ENCODE measurements at places on chromosomes 7 and 10.

DNA sequence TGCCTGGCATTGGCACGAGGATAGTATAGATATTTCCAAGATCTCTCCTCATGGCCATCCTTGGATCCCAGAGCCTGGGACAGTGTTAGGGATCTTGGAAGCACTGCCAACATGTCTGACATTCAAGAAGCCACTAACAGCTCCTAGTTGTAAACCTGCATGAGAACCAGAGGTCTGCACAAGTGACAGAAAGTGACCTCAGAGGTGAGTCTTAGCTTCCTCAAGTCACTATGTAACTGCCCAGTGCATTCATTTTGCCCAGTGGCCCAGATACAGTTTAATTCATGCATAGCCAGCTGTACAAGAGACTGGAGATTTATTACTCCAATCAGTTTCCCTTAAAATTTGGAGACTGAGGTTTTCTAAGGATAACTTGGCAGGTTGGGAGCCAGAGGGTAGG is 16.7 kb downstream of the SUGCT start:
- no peak for DNase-seq

- DNase-seq: no peak
Observed at GRCh38 chr7:139153832-139154231, 44.3 kb upstream of the ZC3HAV1 start.

DNA sequence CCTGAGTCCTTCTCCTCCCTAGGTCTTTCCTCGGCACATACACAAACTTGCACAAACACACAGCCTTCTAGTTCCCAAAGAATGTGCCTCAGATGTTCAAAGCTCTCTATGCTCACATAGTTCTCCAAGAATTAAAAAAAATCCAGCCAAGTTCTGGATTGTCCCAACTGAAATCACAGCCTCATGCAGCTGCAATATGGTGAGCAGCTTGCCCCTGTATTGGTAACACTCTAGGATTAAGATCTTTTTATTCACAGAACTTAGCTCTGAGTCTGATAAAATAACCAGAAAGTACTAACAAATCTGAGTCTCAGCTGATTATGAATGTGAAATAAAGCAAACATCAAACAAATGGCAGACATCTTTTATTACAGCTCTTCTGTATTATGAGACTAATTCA is 604.8 kb upstream of the PFKP start:
- no peak for DNase-seq

DNA sequence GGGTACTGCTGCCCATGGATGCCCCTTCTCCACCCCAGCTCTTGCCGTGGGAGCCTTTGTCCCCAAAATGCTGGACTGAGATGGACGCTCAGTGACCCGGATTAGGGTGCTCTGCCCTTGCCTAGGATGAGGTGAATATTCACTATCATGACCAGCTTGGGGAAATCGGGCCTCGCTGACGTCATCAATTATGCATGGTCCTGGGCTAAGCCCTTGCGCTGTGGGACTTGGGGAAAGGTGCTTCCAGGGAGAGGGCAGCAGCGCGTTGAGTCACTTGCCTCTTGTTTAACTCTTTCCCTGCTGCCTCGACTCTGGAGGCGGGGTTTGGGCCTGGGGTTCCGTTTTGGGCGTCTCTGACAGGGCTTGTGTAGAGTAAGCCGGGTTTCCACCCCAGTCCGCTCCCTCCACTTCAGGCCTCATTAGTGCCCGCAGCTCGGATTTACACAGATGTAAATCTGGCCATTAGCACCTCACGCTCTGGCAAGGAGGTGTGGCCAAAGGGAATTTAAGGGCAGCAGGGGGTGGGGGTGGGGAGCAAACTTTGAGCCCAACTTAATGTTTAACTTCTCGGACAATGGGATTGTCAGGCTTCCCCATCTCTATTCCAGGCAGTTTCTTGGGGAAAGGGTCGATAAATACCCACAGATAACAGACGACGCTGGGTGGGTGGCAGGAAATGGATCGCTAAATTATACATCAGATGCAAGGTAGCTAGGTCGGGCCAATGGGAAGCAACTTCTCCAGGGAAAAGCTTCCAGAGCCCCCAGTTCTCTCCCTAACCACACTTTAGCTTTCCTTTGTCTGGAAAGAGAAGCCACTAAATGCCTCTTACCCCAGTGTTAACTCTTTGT is 51.3 kb upstream of the TCF7L2 start:
- no peak for DNase-seq

DNA sequence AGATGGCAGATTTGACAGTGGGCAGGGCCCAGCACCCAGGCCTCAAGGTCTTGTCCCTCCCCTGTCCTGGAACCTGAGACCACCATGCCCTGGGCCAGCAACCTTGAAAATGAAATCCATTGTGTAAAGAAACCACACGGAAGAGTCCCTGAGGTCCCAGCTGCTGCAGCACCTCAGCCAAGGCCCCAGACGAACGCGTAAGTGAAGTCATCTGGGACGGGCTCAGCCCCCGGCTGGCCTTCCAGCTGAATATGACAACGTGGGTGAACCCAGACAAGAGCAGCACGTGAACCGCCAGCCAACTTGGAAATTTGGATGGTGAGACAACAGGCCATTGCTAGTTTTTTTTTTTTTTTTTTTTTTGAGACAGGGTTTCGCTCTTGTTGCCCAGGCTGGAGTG is 70.3 kb downstream of the CYTH3 start:
- DNase-seq: no peak

DNA sequence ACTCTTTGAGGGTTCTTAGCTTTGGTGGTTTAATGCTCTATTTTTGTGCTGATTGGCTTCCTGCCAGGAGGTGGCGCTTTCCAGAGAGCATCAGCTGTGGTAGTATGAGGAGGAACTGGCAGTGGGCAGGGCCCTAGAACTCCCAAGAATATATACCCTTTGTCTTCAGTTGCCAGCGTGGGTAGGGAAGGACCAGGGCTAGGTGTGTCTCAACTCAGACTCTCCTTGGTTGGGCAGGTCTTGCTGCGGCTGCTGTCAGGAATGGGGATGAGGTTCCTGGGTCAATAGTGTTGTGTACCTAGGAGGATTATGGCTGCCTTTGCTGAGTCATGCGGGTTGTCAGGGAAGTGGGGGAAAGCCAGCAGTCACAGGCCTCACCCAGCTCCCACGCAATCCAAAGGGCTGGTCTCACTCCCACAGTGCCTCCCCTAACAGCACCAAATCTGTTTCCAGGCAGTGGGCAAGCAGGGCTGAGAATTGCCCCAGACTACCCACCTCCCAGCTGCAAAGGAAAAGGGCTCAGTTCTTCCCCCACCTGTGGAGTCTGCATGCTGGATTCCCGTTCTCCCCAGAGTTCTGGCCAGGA is 191.5 kb downstream of the PHTF2 start:
- DNase-seq: peak; percentile 54

DNA sequence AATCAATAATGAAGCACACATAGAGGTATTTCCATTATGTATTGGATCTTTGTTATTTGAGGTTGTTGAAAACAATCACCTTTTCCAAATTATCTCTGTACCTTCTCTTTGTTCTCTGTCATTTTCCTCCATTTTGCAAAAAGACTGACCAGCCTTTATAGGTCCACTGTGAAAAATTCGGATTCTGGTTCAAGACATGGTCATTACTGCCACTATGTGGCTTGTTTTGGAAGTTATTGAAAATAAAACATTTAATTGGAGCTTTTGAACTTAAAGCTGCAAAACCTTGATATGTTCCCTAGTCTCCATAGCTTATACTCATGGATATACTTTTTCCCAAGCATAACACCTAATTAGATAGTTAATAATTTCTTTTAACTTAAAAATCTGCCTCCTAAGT is 1094.4 kb downstream of the NRG3 start:
- DNase-seq: peak; percentile 2

All from RPMI8226 (cell line).